ENCODE measurements at places on chromosomes 6 and 20. TPM values are rescaled to one million over a fixed set of nuclear protein-coding genes. Genes with fewer than 3 reads are reported as not detected.

- no peak for DNase-seq
Measured at GRCh38 chr6:162085561-162085960, 642.0 kb downstream of the PRKN start.

GRCh38 chr6:161085246-161085645 is 93.7 kb downstream of the MAP3K4 start:
- no peak for DNase-seq

GRCh38 chr20:24752612-24753011 is 196.5 kb upstream of the CST7 start:
- DNase-seq: no peak

DNA sequence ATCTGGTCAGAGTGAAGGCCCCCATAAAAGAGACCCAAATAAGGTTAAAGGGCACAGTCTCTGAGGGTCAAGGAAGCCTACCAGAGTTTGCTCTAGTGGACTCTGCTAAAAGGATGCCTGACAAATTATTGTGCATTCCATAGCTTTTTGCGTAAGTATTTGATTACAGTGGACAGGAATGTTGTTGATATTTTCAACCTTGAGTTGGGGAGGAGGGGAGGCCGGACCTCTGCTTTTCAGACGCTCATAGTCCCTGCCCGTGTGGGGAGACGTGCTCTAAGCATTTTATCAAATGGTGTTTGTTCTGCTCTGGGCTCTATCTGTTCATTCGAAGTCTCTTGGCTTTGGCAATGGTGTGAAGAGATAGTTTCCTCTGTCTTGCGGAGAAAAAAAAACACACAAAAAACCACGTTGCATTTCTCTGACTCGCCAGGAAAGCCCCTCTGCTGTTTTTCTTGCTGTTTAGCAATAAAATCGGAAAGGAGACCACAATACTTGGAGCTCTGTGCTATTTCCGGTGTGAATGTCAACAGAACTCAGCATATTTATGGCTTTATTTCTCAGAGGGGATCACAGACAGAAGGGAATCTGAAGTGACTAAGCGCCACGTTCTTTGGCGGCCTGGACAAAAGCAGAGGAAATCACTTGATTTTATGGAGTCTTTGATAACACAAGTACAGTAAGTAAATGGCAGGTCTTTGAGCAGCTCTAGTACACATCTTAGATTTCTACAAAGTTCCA is 159.8 kb downstream of the ZFP64 start:
- DNase-seq: peak; percentile 15

The NKX2-4 gene
- total RNA-seq: not detected

The PARD6B gene
- 41.1 TPM for total RNA-seq

The TRIM10 gene
- total RNA-seq: 5.4 TPM

- DNase-seq: no peak
Measured at GRCh38 chr6:41100871-41101287, 28.1 kb downstream of the NFYA start.

GRCh38 chr6:36160147-36160760 is 29.9 kb downstream of the MAPK13 start:
- no peak for DNase-seq

DNA sequence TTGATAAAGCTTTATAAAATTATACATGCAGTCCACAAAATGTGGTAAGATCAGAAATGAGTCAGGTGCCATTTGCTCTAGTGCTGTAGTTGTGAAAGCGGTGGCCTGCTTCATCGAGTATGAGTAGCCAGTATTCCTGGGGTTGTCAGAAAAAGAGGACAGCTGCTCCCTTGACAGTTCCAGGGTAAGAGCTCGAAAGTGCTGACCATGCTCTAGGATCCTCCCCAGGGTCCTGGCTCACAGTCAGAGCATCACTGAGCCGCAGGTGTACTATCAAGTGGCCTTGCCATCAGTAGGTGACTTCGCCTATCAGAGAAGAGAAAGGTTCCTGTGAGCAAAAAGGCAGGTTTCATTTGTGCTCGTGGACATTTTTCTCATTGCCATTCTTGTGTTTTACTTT is 3.6 kb downstream of the BTBD3 start:
- DNase-seq: no peak

GRCh38 chr6:110239526-110240274 is 59.5 kb downstream of the CDC40 start:
- no peak for DNase-seq

The DIDO1 gene
- 61.1 TPM for total RNA-seq

The SPEF1 gene
- total RNA-seq: 0.75 TPM

The WFDC10B gene
- 0.49 TPM for total RNA-seq

The EIF6 gene
- 98.5 TPM for total RNA-seq

All from mucosa of gallbladder (tissue), 1 donor.